ENCODE measurements at places on chromosomes 5 and 9.

DNA sequence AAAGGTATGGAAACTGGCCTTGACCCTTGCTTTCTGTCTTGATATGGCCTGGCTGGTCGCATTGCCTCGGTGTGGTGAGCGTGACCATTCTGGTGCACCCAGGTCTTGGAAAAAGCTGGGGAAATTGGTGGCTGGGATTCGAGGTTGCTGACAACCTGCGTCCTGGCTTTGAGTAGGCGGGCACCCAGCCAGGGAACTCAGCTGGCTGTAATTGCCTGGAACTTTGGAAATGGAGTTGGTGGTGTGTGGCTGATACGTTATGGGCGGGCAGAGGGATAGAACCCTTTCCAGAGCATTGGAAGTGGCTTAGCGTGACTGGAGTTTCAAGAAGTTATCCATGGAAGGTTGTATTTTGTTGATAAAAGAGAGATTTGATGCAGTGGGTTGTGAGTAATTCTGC lies 35.2 kb downstream of the KCNMB1 start:
- no peak for DNase-seq

DNA sequence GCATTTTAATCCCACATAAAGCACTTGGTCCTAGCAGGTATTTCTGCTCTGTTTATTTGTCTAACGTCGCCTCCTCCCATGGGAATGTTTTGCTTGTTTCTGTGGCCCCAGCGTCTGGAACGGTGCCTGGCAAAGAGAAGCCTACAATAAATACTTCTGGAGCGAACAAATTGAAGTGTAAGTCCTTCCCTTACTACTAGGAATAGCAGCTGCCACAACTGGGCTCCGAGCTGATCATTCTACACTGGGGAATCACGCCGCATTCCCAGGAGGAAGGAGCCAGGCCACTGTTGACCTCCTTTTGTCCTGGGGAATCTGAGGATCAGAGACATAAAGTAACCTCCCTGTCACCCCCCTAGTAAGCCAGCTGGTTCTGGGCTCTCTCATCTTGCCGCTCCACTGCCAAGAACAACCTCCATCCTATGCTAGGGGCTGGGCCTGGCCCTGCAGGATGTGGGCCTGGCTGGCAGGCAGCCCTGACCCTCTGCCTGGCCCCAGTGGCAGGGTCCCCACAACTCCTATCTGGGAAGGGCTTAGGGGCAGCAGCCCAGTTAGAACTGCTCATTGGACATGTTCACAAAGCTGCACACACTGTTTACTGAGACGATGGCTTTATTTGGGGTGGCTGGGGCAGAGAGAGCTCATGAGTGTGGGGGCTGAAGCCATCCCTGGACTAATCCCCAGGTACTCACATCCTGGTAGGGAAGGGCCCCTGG lies 82.8 kb downstream of the GTF3C4 start:
- no peak for DNase-seq

- DNase-seq: no peak
These were observed 5.5 kb upstream of the DNAJC21 start for GRCh38 chr5:34923694-34924461.

- peak; percentile 35 for DNase-seq
These were observed 4.5 kb upstream of the CARD19 start for GRCh38 chr9:93091453-93092081.

GRCh38 chr5:166430491-166431319 lies 1860.7 kb upstream of the WWC1 start:
- no peak for DNase-seq

DNA sequence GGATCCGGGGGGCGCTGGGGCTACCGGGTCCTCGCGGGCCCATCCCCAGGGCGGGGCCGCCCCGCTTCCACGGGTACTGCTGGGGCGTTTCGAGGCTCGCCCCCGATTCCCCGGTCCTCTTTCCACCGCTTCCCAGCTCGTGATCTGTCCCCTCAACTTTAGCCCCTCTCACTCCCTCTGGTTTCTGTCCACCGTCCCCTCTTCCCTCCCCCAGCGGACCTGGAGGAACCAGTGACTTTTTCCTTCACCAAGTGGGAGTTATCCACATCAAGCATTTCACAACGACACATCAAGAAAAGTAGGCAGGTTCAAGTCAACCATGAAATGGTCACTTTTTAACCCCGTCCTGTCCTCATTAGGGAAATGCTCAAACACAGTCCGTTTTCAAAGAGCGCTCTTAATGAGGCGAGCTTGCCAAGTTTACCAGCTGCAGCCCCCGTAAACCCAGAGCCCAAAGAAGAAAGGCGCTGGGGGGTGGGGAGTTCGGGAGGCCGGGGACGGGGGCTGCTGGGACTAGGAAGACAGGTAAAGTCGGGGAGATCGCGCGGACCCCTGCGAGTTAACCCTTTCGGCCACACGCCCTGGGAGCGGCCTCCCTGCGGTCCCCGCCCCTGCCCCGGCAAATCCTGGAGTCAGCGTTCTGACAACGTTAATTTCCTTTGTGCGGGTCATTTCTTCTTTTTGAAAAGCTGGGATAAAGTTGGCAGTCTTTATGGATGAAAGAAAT lies 2.1 kb upstream of the NFIB start:
- no peak for DNase-seq

DNA sequence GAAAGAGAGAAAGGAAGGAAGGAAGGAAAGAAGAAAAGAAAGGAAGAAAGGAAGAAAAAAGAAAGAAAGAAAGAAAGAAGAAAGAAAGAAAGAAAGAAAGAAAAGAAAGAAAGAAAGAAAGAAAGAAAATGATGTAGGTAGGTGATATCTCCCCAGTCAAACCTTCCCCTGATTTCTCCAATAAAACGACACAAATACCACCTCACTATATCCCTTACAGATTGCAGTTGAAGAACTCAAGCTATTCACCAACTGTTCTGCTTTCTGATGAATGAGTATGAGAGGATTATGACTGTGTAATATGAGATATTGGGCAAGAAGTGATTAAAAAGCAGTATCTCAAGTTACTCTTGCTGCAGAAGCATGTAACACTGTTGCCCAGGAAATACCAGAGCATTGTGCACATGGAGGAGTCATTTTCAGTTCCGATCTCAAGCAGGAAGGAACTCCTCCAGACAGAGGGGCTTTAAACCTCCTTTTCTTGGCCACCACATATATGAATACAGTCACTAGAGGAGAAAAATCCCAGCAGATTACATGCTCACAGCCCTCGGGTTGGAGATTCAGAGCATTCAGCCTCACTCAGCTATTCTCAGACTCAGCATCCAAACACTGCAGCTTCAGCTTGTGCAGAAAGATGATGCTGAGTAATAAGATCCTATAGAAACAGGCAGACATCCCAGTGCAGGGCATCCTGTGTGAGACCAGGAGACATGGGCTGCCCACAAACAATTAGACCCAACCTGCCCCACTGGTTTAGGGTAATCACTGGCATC lies 61.4 kb downstream of the UGCG start:
- no peak for DNase-seq

GRCh38 chr9:91348191-91348807 lies 13.4 kb downstream of the AUH start:
- DNase-seq: no peak

DNA sequence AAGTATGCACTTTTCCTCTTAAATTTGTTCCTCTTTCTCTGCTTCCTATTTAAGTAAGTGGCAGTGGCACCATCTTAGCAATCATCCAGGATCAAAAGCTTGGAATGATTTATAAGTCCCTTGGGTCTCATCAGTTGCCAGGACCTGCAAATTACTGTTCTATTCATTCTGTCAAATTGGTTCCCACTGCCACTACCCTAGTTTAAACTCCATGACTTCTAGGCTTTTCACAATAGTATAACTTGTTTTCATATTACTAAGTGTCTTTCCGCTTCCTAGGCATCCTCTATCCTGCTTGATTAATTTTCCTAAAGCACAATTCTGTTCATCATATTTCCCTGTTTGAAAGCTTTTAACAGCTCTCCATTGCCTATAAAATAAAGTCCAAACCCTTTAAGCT lies 363.9 kb upstream of the MEF2C start:
- no peak for DNase-seq

DNA sequence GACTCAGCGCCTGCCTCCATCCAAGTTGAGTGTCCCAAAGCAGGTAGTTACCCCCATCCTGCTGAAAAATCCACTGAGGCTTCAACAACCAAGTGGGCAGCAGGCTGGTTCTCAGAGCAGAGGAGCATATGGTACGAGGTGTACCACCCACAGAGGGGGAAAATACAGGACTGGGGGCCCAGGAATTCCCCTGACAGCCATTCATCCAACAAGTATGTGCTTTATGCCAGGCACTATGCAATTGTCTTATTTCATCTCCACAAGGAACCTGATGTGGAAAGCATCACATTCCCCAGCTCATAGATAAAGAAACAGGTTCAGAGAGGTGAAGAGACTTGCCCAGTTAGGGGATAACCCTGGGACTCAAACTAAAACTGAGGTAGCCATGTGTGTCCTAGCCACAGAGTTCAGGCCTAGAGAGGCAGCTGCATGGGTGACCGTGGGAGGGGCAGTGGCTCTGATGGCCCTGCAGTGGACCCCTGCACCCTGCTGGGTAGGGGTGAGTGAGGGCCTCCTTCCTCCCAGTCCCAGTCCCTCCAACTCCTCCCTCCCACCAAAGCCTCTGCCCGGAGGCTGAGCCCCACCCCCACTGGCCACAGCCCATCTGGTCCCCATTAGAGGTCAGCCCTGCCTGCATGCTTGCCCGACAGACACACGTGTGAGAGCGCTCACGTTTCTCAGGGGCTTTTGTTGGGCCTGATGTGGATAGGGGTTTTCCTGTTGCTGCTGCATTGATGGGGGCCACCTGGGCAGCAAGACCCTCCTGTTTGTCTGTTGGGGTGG lies 11.5 kb downstream of the PDLIM4 start:
- DNase-seq: no peak

DNA sequence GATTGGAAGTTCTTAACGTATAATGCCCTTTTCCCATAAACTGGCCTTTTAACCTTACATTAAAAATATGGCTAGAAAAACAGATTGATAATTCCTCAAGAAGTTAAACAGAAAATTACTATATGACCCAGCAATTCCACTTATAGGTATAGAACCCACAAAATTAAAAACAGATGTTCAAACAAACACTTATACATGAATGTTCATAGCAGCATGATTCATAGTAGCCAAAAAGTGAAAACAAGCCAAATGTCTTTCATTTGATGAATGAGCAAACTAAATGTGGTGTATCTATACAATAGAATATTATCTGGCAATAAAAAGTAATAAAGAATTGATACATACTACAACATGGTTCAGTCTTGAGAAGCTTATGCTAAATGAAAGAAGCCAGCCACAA lies 35.5 kb downstream of the POU5F2 start:
- no peak for DNase-seq

- DNase-seq: no peak
These were observed 86.1 kb downstream of the TMEM215 start for GRCh38 chr9:32869404-32869803.

- DNase-seq: no peak
These were observed 65.2 kb upstream of the UBAC1 start for GRCh38 chr9:136026266-136026942.

DNA sequence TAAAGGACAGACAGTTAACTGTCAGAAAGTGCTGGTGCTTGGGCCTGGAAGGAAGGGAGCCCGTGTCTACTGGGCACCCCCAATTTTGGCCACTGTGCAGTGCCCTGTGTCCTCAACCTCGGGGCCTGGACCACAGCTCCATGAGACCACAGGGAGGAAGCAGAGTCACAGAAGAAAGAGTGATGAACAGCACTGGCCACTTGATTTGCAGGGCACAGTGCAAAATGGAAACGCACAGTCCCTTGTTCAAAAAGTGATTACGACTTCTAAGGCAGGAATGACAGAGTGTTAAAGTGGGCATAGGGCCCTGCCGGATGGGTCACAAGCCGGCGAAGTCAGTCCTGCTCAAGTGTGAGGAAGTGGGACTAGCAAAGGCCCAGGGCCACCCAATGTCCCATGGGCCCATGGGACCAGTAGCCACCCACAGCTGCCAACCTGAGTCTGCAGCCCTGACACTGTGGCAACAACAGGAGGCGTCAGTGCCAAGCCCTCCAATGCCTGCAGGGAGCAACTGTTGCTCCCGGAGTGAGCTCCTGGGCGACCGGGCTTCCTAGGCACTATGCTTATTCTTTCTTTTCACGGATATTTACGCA lies 85.4 kb downstream of the ADAMTS2 start:
- no peak for DNase-seq

DNA sequence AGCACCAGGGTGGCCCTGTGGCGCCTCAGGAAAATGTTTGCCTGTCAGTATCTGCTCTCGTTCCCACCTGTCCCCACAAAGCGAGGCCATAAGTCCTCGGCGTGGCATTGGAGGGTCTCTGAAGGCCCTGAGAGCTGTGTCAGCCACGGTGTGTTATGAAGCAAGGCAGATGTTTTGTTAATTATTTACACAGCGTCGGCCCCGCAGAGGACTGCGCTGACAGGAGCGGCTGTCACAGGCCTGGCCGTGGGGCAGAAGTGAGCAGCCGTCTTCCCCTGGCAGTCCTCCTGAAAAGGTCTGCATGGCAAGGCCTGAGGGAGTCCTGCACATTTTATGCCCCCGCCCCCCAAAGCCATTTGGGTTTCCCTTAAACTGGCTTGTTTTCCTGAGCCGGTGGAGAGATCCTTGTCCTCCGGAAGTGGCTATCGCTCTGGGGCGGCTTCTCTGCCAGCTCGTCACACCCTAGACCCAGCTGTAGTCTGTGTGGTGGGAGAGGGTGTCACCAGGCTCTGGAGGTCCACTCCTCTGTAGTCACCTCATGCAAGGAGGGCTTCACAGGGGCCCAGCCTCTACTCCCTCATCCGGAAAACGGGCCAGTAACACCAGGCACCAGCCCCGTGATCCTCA lies 6.2 kb downstream of the NEK6 start:
- DNase-seq: no peak

GRCh38 chr9:17017931-17018491 lies 116.8 kb upstream of the CNTLN start:
- DNase-seq: no peak

- DNase-seq: no peak
These were observed 154.4 kb downstream of the ERCC6L2 start for GRCh38 chr9:96029722-96030530.

DNA sequence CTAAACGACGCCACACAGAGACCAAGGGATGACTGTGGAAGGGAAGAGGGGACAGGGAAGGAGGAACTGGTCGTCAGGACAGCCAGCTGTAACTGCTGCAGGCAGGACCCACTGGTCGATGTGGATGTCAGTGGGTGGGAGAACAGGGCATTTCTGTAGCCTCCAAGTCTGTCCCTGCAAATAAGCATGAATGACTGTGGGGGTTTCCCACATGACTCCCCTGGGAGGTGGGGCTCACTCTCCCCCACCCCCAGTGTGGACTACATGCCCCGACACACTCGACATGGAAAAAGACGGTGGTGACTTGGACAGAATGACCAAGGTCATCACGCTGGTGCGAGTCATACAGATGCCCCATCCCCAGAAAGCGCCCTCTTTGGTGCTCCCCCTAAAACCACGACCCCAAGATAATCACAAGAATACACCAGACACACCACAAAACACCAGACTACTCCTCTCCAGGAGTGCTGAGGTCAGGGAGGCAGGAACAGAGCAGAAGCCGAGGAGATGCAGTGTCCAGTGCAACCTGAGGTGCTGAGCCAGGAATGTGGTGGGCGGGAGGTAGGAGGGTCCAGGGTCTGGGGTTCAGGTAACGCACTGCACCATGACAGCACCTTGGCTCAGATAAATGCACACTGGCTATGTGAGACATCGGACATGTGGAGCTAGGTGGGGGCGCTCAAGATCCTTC lies 64.9 kb downstream of the SECISBP2 start:
- no peak for DNase-seq

Measured in activated T-cell treated with anti-CD3 and anti-CD28 coated beads for 1 hour (primary cell).